ENCODE measurements at places on chromosomes 3 and 15.
A peak's percentile ranks its signal among the peaks of the same experiment; 100 is the strongest.

DNA sequence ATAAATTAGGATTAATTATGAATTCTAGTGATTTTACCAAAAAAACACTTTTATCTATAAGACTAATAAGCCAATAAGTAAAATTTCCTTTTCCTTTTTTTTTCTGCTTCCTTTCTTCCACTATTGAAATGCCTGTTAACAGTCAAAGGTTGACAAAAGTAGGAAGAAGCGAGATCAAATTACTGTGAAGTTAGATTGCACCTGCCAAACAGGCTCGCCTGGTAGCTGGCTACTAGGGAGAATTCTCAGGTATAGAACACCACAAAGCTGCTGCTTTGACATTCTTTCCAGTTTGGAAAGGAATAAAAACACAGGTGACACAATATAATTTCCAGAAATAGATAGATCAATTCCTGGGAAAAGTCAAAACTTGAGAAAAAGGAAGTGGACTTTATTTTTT, 749.0 kb downstream of the NSUN3 start:
- no peak for DNase-seq

DNA sequence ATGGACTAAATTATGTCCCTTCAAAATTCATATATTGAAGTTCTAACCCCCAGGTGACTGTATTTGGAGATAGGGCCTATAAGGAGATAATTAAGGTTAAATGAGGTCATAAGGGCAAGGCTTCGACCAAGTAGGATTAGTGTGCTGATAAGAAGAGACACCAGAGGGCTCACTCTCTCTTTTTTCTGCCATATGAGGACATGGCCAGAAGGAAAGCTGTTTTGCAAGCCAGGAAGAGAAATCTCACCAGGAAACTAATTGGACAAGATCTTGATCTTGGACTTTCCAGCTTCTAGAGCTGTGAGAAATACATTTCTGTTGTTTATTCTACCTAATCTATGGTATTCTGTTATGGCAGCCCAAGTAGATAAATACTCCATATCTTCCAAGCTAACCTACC, 503.6 kb upstream of the NAALADL2 start:
- peak; percentile 32 for DNase-seq

- DNase-seq, result no peak
Observed at GRCh38 chr3:98966862-98967546, 65.5 kb upstream of the DCBLD2 start.

- DNase-seq, result no peak
Observed at GRCh38 chr15:36911322-36911944, 188.9 kb downstream of the MEIS2 start.

DNA sequence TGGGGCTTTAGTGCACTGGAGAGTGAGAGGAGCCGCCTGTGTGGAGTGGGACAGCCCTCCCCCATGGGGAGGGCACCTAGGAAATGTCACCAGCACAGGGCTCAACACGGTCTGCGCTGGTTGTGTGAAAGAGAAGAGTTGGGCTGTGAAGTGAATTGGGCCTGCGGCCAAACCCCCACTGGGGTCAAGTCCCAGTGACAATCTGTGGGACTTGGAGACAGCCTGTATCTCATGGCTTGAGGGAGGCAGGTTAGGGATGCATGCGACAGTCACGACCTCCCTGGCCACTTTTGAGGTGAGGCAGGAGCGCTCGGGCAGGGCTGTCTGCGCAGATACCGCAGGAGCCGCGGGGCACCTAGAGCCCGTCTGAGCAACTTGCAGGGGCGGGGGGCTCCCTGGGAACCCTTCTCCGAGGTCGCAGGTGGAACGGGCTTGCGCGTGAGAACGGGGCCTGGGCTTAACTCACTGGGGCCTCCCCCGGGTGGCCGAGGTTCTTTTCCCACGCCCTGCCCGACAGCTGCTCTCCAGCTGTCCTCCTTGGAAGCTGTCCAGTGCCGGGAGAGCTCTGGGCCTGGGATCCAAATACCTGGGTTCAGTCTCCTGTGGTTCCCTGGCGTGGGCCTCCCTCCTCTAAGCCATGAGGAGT, 77.4 kb downstream of the SNRK start:
- no peak for DNase-seq

DNA sequence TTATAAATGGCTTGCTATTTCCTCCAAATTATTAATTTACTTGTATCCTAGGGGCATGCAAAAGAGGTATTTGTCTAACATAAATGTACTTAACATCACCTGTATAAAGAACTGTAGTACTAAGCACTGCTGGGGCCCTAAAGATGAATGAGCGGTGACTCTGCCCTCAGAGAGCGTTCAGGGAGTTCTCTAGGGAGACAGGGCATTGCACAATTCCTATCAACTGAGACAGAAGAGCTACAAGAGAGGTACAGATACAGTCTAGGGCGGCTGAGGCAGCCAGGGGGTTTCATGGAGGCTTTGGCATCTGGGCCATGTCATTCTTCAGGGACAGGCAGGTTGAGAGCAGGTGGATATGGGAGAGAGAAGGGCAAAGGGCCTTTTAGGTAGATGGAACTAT, 39.9 kb upstream of the PARL start:
- DNase-seq, result no peak

DNA sequence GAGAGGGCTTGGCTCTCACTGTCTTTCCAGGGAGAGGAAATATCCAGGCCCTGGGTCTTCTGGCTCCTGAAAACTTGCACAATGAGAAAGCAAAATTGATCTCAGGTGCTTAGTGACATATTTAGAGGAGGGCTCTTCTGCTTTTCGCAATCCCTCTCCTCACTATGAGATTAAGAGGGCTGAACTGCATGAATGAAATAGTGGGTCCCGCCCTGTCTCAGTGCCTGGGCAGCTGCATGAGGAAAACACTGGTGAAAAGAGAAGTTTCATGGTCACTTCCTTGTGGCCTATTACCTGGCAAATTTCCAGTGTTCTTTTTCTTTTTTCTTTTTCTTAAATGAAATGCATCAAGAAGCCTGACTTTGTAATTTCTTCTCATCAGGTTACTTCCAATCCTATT, 73.5 kb downstream of the TRAK1 start:
- DNase-seq, result peak; percentile 31

GRCh38 chr3:61333192-61333961, 82.1 kb upstream of the FHIT start:
- DNase-seq, result no peak

DNA sequence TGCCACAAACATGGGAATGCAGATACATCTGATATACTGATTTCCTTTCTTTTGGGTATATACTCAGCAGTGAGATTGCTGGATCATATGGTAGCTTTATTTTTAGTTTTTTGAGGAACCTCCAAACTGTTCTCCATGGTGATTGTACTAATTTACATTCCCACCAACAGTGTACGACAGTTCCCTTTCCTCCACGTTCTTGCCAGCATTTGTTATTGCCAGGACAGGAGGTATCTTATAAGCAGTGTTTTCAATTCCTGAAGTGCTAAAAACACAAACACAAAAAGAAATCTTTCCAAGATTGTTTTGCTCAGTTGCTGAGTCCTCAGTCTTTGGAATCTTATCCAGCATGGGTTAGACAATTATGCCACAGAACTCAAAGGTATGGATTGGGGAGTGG, 13.5 kb downstream of the GTF2E1 start:
- no peak for DNase-seq

- DNase-seq, result no peak
Observed at GRCh38 chr3:174951034-174951433, 91.9 kb downstream of the NAALADL2 start.

- peak; percentile 61 for DNase-seq
Observed at GRCh38 chr3:171974986-171975837, 64.2 kb upstream of the FNDC3B start.

DNA sequence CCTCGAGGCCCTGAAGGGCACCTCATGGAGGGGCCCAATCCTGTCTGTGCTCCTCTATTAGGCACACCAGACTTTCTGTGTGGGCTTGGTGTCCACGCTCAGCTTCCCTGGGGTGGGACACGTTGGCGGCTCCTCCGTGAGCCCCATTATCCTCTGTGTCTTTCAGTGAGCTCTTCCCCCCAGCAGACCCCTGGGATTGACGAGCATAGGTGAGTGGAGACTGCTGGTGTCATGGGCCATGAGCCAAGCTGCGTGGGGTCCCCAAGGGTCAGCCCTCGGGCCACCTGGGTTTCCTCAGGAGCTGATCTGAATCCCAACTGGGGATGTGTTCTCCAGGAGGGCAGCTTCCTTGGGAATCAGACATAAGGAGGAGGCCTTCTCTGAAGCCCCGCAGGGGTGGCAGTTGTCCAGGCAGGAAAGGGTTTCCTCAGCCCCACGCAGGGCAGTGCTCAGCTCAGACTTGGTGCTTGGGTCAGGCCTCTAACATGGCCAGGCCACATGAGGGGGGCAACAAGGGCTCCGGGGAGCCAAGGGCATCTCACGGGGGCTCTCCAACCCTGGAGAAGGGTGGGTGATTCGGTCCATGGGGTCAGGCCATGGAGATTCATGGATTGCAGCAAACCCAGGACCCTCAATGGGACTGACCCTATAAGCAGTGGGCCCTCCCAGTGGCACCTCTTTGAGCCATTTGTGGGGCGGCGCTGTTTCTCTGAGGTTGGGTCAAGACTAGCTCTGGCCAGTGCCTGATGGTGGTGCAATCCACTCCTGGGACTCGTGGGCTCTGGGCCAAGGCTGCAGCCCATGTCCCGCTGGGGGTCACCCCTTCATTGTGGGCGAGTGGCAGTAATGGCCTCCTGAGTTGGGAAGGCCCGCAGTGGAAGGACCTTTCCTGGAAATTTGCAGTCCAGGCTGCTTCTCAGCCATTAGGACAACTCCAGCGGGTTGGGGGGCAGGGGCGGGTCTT, 222.5 kb downstream of the SNRPN start:
- no peak for DNase-seq

GRCh38 chr3:52041118-52041731, 15.1 kb downstream of the DUSP7 start:
- DNase-seq, result no peak

DNA sequence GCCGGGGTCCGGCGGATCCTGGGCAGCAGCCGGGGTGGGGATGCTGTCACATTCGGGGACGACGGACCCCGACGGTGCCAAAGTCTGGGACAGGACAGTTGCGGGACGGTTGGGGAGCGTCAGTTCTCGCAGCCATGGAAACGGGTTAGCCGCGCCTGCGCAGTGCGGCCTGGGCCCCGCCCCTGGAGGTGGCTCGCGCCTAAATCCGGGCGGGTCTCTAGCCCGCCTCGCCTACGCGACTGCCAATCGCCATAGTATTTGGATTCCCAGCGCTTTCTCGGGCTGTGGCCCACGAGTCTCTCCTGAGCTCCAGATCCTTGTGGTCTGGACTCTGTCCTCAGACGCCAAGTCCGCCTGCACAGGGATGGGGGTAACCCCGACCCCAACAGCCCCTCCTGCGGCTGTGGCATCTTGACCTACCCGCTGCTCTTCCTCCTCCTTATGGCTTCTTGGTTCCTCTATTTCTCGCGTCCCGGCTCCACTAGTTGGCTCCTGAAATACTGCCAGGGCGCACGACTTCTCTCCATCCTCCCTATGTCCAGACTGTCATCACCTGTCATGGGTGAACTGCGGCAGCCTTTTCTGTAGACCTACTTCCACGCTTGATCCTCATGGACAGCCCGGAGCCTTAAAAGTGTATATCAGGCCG, at the start of gene ZMYND10:
ZMYND10 (minus strand) TSS at position 147 of the 649 bp plus-strand sequence. CDS start 153 bp downstream, outside the sequence.
- peak; percentile 84 for DNase-seq

DNA sequence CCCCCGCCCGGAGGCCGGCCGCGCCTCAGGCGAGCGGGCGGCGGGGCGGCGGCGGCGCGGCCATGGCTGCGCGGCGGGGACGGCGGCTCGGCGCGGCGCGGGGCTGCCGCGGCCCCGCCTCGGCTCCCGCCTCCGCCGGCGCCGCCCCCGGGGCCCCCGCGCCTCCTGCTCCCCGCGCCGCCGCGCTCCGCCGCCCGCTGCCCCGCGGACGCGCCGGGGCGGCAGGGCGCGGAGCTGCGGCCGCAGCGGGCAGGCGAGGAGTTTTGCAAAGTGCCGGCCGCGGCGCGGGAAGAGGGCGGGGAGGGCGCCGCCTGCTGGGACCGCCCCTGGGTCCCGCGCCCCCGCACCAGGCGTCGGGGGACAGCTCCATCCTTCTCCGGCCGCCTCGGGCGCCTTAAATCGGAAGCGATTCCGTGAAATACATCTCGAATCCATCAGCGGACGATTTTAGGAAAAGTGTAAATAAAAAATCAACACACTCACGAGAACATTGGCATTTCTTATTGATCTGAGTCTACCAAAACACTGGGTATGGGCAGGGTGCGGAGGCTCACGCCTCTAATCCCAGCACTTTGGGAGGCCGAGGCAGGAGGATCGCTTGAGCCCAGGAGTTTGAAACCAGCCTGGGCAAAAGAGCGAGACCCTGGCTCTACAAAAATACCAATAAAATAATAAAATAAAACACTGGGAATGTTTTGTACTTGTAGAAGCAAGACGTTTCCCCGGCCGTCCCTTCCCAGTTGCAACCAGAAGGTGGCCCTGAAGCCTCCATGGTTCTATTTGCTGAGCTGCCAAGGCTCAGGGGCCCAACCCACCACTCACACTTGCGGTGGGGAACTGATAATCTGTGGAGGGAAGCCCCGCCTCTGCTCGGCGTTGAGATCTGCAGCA, 136.9 kb downstream of the NUP210 start:
- peak; percentile 72 for DNase-seq
